ENCODE measurements at places on chromosomes 16 and 17.
A peak's percentile ranks its signal among the peaks of the same experiment; 100 is the strongest.

- DNase-seq = no peak
Measured at GRCh38 chr16:89237733-89238132, 20.2 kb downstream of the ZNF778 start.

DNA sequence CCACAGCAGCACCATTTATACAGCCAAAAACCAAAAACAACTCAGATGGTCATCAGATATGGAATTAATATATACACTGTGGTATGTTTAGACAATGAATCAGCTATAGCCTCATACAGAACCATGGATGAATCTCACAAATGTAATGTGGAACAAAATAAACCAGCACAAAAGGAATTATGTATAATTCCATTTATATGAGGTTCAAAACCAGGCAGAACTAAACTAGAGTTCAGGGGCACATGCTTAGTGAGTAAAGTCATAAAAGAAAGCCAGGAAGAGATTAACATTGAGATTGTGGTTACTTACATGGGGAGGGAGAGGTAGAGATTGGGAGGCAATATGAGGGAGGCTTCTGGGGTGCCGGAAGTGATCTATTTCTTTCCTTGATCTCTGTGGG is 231.1 kb downstream of the COPRS start:
- no peak for DNase-seq

DNA sequence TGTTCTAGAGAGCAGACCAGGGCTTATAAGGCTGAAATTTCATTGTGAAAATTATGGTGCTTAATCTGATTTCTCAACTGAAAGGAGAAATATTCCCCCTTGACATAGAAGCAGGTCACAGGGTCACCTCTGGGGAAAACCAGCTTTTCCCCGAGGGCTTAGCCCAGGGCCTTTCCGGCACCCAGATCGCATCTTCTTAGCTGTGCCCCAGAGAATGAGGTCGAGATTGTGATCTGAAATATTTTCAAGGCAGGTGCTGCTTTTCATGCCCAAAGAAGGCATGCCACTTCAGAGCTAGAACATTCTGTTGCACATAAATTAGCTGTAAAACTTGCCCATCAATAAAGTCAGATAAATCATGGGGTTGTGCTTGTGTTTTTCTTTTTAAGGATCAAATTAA is 25.4 kb upstream of the ARHGAP17 start:
- DNase-seq = no peak

DNA sequence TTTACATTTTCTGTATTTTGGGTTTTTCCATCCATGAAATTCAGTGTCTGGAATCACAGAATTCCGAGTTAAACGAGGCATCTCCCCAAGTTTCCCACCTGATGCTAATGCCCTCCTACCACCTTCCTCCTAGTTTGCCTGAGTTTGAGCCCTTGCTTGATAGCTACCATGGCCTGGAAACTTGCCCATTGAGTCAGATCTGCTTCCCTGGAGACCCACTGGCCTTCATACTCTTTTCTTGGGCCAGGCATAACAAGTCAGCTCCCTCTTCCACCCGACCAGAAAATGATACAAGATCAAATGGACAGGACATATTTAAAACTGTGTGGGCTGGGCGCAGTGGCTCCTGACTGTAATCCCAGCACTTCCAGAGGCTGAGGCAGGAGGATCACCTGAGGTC is 10.2 kb downstream of the SETD1A start:
- no peak for DNase-seq

DNA sequence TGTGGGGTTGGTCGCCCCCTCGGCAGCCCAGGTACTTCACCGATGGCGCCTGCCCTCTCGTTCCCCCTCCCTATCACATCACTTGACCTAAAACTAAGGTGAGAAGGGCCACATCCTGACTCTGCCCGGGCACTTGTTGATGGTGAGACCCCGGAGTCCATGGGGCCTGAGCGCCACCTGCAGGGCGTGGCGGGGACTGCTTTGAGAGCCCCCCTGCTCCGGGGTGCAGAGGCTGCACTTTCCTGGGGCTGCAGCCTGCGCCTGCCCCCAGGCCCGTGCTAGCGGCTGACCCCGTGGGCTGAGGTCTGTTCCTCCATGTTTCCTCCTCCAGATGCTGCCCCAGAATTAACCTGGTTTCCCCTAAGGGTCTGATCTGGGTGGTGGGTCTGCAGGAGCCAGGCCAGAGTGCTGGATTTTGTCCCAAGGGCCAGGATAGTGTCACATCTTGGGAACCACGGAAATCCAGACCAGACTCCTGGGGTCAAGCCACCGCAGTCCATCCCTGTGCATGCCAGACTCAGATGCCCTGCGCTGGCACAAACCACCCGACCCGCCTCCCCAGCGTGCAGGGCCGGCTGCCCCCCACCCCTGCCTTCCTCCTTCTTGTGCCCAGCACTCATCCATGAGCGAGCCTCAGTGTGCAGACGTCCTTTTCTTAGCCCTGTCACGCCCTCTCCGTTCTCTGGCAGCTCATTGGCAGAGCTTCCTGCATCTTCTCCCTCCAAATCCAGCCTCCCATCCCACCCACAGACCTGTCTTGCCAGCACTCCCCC is 2.7 kb downstream of the NDUFAF8 start:
- peak; percentile 89 for DNase-seq

DNA sequence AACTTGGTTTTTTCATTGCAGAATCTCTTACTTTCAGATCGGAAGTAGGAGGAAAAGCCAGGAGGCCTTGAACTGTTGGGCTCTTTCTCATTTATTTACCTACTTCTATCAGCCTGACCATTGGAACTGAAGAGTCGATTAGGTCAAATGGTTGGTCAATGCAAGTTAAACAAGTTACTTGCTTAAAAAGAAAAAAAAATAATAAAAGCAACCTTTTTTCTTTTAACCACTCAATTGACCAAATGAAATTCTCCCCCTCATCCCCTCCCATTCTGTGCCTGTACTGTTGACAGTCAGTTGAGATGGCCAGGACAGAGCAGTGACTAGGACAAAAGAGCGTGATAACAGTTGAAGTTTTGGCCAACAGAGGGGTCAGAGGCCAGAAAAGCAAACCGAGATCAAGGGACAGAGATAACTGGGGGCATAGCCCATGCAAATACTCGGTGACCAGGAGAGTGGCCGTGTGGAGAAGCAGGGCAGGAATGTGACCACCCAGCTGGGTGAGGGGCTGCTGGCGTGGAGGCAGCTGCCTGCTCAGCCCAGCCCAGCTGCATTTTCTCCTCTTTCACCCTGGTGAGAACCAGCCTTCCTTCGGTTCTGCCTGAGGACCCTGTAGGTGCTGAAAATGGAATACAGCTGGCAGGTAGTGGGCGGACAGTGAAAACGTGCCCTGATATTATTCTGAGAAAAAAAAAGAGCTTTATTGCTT is 72.2 kb downstream of the HS3ST3B1 start:
- no peak for DNase-seq

GRCh38 chr17:77303620-77304019 is 162.9 kb downstream of the SEC14L1 start:
- DNase-seq = no peak
